ENCODE measurements at places on chromosomes 6 and 20.

GRCh38 chr6:146357578-146358430 lies 185.8 kb upstream of the RAB32 start:
- DNase-seq = no peak

DNA sequence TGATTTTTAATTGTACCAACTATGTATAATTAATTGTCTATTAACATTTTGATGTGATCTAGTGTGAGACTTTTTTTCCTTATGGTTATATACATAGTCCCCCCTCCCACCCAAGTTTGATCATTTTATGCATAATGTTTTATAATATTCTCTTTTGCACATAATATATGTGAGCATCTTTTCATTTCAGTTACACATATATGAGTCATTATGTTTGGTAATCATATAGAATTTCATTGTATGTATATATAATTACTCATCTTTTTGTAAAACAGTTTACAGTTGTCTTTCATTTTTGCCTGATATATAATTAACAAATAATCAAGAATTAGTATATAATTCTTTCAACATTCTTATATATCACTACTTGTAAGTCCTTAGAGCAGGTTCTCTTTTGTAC lies 15.0 kb downstream of the RWDD1 start:
- no peak for DNase-seq

- no peak for DNase-seq
Measured at GRCh38 chr6:109370792-109371191, 11.5 kb downstream of the CD164 start.

- no peak for DNase-seq
Measured at GRCh38 chr20:48215536-48215935, 430.3 kb upstream of the SULF2 start.

DNA sequence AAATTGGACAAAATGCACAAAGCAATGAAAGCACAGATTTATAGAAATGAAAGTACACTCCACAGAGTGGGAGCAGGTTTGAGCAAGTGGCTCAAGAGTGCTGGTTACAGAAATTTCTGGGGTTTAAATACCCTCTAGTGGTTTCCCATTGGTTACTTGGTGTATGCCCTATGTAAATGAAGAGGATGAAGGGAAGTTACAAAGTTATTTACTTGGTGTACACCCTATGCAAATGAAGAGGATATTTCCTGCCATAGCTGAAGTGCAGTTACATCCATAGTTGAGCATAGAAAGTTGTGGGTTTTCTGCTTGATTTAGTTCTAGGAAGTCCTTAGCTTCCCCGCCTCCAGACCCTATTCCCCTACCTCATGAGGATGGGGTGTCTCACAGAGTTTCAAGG lies 22.7 kb downstream of the BCAS1 start:
- DNase-seq = no peak

- DNase-seq = no peak
Measured at GRCh38 chr6:138806889-138807288, 11.0 kb downstream of the ECT2L start.

DNA sequence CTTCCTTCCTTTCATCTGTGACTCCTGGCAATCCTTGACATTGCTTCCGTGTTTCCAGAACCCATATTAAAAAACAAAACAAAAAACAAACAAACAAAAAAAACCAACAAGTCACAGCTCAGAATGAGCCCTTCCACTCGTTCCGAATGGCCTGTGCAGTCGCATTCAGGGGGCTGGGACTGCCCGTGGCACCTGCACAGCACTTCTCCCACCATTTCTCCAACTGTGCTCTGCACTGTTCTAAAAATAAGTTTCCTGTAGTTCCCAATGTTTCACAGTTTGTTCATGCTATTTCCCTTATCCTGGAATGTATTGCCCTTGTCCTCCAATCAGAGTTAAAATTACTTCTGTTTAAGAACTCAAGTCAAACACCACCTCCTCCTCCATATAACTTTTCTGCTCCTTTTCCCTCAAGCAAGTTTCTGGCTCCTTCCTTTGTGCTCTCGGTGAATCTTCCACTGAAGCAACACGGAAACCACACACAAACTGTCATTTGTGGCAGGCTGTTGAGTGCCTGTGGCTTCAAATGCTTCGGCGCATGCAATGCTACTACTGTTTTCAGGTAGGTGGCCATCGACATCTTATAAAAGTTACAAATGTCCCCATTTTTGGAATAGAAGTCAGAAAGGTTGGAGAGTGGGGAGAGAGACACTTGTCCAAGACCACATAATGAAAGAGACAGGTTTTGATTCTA lies 57.7 kb downstream of the PDE10A start:
- no peak for DNase-seq

DNA sequence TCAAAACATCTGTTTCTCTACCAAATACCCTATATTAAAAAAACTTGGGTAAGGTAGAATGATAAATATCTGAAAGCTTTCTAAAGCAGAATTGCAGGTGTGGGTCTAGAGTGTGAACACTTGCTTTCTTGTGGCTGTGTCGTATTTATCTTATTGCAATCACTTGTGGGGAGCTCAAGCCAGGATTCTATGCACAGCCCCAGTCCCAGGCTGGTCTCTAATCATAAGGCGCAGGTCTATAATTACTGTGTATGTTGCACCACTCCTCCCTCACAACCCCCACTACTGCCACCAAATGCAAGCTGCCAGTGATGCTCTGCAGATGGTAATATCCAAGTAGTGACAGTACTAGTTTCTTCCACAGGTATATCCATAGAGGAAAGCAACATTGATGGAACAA lies 2.2 kb upstream of the E2F3 start:
- peak; percentile 3 for DNase-seq

DNA sequence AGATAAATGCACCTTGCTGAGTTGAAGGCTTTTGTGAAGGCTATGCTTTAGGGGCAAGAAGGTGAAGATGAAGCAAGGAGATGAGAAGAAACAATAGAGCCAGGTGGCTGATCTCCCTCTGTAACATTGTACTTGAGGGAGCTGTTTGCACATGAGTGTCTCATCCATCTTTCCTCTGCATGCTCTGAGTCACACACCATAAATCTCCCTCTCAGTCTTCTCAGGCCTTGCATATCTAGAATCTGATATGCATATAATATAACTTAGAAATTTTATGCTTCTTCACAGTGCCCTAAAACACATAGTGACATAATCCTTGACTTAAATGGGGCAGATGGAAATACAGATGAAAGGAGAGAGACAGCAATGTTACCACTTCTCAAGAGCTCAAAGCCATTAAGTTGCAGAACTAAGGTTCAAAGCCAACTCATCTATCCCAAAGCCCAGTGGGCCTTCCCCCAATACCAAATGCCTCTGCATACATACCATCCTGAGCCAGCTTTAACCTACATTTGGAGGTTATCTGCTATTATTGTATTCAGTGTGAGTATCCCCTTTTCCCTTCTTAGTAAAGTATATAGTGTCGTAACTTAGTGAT lies 62.4 kb upstream of the STXBP5 start:
- no peak for DNase-seq

GRCh38 chr6:111329882-111330633 lies 153.0 kb downstream of the REV3L start:
- DNase-seq = no peak

DNA sequence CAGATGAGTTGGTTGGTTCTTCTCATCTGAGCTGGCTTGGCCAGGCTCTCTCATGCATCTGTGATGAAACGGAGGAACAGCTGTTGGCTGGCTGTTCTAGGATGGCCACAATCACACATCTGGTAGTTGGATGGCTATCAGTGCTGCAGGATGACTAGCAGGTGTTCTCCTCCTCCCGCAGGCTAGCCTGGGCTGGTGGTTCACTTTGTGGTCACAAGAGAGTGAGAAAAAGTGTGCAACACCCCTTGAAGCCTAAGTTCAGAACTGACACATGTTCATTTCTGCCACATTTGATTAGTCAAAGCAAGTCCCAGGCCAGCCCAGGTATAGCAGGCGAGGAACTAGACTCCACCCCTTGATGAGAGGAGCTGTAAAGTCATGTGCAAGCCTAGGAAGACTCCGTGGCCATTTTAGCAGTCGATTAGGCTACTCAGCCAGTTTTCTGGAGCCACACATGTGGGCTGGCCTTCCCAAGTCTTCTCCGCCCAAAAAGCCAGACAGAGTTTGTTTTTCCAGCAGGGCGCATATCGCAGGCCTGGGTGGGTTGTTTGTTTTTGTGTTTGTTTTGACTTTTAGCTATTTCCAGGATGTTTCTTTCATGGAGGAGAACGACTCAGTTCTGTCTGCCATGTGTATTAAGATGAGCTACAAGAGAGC lies 120.8 kb downstream of the ISM1 start:
- no peak for DNase-seq

DNA sequence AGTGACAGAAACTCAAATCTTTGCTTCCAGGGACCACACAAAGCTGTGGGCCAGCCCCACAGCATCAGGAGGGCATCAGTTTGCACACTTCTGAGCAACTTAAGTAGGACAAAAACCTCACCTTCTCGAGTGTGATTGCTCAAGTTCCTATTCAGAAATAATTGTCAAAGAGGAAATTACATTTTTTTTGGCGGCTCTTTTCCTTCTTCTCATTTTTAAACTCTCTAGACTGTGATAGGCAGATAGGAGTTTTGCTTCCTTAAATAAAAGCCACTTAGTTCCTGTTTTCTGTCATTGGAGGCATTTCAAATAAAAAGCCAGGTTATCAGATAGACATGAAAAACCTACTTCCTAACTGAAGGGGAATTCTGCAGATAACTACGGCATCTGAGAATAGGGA lies 11.2 kb upstream of the TAGAP start:
- DNase-seq = no peak

- no peak for DNase-seq
Measured at GRCh38 chr6:90375681-90376439, 79.2 kb upstream of the BACH2 start.

- DNase-seq = no peak
Measured at GRCh38 chr20:41577129-41578009, 40.8 kb downstream of the CHD6 start.

DNA sequence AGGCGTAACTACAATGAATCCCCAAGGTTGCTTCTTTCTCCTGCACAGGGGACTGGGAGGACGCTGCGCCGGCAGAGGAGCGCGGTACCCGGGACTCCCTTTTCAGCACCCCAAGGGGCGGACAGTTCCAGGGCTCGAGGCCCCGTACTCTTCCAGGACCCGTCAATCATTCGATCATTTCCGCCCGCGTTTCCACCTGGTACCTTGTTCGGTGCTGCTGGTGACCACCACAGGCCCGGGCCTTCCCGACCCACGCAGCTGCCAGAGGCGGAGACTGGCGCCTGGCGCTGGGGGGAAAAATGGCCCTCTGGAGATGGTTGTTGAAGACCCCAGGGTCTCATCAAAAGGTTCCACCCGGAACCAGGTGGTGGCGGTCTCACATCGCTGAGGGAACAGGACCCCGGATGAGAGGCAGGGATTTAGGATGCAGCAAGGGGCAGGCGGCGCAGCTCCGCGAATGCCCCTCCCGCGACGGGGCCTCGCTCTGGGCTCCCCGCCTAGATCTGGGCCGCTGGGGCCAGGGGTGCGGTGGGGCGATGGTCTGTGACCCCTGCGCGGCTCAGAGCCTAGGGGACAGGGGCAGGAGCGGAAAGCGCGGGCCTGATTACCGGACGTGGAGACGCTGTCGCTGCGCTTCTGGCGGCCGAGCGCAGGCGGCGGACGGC lies 744 bp downstream of the VSX1 start:
- peak; percentile 52 for DNase-seq

GRCh38 chr6:148760258-148760534 lies 13.4 kb downstream of the UST start:
- DNase-seq = no peak

DNA sequence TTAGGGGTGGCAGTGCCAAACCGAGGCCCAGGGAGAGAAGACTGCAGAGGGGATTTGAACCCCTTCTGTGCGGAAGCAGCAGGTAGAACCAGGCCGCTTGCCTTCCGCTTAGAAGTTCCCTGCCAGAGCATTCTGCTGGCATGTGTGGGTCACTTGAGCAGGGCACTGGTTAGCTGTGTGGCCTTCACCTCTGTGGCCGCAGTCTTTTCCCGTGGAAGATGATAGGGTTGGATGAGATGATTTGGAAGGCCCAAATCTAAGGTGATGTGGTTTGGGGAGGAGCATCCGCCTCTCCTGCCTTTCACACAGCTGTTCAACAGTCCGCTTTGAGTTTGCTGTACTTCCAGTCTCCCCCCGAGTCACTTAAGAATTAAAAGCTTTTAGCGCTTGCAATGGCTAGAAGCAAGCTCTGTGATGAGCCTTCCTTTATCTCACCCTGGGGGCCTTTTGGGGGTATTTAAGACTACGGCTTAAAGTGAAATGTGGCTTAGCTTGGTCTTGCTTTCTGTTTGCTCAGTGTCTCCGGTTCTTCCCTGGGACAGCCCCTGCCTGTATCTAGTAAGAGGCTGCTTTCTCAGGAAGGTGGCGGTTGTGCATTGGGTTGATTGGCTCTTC lies 743 bp downstream of the CMTR1 start:
- DNase-seq = peak; percentile 43

DNA sequence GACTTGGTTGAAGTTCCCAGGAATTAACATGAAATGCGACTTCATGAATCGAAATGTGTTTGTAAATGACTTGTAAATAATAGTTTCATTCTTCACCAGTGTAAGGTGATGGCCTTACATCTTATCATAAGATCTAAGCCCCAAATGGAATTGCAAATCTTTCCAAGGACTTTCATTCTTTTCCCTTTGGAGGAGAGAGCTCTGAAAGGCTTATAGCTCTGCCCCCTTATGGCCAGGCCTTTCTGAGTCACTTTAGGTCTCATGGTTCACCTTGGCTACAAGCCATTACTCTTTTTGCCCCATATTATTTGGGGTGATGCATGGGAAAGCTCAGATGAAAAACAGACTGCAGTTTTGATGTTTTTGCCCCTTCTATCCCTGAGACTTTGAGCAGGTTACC lies 209.1 kb upstream of the BMP2 start:
- no peak for DNase-seq

DNA sequence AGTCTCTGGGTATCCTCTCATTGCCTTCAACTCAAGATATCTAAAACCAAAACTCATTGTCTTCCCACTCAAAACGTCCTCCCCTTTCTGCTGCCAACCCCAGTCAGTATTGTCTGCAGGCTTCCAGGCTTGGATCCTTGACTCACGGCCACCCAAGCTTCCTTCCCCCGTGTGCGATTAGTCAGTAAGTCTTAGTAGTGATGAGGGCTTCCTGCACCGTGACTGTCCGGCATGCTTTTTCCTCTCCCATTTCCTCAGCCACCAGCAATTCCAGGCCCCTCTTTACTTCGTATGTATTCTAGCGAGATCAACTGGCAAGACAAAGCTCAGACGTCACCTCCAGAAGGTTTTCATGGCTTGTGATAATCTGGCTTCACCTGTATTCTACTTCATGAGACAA lies 88.6 kb upstream of the DUSP22 start:
- DNase-seq = no peak
